ENCODE measurements at places on chromosomes 4 and X. TPM values are rescaled to one million over a fixed set of nuclear protein-coding genes. Genes with fewer than 3 reads are reported as not detected.

GRCh38 chr4:3481113-3481531 is 18.0 kb downstream of the DOK7 start:
- no peak for DNase-seq

DNA sequence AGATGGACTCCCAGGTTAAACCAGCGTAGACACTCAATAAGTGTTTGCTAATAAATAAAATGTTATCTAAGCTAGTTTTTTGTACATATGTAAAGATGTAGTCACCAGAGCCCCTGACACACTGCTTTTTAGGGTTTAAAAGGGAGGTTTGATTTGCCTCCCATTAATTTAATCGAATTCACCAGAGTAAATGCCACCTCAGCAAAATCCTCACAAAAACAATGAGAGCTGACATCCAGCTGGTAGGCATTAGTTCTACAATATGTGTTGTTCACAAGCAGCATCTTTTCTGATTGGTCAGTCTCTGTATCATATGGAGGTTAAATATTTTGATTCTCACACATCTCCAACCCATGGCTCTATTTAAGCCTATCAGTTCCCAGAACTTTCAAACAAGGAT is 382.6 kb downstream of the CENPC start:
- no peak for DNase-seq

DNA sequence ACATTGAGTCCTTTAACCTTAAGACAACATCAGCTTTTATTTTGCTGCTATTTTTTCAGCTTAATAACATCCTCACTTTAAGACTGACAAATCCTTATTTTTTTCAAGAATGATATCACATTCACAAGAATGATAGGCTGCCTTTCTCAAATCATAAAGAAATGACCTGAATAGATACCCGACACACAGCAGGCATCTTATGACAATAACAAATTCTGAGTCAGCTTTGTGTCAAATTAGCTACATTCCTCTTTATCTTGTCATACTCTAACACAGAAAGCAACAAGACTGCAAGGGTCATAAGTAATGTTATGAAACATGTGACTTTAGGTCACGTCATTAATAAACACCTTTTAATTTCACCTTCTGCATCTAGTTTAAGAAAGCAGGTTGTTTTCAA is 2387.6 kb downstream of the PCDH7 start:
- DNase-seq = no peak

- no peak for DNase-seq
Measured at GRCh38 chr4:73527196-73527595, 45.7 kb downstream of the AFM start.

DNA sequence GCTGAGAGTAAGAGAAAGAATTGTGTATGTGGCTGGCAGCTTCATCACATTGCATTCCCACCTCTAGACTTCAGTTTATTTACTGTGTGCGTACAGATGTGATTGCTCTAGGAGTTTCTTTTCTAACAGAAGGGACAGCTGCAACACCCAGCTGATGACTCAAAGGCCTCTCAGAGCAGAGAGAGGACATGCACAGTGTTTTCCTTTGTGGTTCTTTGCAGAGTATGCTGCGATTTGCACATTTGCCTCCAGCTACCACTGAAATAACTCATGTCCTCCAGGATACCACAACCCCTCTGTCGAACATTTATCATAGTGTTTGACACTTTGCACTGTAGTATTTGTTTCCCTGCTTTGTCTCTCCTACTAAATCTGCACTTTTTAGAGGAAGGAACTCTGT is 294.1 kb downstream of the STIM2 start:
- DNase-seq = no peak

GRCh38 chr4:11632025-11632424 is 203.3 kb upstream of the HS3ST1 start:
- no peak for DNase-seq

DNA sequence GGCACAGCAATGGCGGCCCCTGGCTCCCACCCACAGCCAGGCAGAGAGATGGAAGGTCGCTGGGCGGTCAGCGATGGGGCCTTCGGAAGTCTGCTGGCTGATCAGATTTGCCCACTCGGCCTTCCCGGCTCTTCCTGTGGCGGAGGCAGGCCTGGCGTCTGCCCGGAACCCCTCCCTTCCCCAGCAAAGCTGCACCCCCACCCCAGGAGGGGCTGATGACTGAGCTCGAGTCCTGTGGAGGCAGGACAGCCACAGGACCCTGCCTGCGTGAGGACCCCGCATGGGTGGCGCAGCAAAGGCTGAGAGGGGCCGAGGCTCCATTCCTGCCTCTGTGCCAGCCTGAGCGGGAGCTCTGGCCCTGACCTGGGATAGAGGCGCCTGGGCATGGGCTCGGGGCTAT is 34.8 kb downstream of the TACC3 start:
- no peak for DNase-seq

DNA sequence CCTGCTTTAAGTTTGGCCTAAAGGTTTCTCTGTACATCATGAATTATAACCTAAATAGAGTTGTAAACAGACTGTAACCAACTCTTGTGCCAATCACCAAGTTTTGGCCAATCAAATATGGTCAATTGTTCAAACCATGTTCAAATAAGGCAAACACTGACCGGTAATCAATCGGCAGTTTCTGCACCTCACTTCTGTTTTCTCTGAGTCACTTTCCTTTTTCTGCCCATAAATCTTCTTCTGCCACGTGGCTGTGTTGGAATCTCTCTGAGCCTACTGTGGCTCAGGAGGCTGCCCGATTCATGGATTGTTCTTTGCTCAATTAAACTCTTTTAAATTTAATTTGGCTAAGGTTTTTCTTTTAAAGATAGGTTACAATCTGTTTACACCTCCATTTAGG is 16.5 kb upstream of the ENPP6 start:
- DNase-seq = no peak

GRCh38 chrX:94751611-94752010 is 1077.6 kb downstream of the FAM133A start:
- DNase-seq = no peak

DNA sequence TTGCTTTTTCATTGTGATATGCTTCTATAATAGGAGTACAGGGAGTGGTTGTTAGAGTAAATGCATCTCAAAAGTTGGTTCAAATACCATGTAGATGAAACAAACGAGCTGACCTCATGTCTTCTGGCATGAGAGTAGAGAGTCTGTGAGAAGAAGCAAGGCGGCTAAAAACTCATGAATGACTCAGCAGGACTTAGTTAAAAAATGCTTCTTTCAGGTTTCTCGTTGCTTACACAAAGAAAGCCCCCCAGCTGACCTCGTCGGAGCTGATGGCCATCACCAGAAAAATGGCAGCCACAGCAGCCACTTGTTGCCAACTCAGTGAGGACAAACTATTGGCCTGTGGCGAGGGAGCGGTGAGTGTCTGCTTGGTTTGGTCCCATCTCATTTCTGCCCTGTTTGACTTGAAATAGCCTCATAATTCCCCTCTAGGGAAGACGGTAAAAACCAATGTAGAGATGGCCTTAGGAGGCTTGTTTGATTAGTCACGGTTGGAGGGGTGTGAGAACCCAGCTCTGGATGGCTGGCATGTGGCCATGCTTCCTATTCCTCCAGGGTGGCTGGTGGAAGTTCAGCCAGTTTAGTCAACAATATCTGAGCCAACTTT is 14.5 kb downstream of the AFP start:
- peak; percentile 44 for DNase-seq

DNA sequence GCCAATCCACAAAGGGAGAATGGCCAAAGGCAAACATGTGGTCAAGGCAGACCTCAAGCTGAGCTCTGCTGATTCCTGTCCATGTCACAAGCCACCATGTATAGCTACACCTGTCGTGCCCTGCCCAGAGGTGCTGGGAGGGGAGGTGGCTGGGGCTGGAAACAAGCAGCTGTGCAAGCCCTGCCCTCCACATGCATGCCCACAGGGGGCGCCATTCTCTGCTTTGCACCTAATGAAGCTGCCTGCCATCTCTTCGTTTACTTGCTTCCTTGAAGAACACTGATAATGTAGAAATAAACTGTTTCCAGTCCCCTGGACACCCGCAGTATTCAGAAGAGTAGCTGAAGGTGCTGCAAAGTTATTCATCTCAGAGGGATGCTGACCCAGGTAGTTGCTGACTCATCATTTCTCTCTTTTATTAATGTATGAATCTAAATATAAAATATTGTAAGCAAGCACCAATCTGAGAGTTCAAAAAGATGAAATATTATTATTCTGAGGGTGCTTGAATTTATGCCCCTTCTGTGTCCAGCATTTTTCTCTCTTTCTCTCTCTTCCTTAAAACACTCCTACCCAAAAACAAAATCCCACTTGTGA is 278.6 kb downstream of the ADGRA3 start:
- DNase-seq = no peak

GRCh38 chr4:155629956-155630355 is 36.7 kb upstream of the GUCY1A1 start:
- DNase-seq = peak; percentile 62

The FGFBP2 gene
- total RNA-seq = not detected

The WNK3 gene
- 0.05 TPM for total RNA-seq

The CT45A3 gene
- not detected for total RNA-seq

The ADGRG2 gene
- 0.11 TPM for total RNA-seq

The POU3F4 gene
- not detected for total RNA-seq

The RASSF6 gene
- not detected for total RNA-seq

The PAK3 gene
- total RNA-seq = 1.7 TPM

Measured in SJSA1 (cell line).